Left cardiac atrium (tissue), 4 donors: ENCODE measurements at places on chromosomes 4 and X. TPM values are rescaled to one million over a fixed set of nuclear protein-coding genes. Genes with fewer than 3 reads are reported as not detected.

The GRID2 gene
- total RNA-seq, result 0.42 TPM

The ATP1B4 gene
- 0.42 TPM for total RNA-seq

The PABPC1L2B gene
- total RNA-seq, result not detected

The RNF128 gene
- 1.1 TPM for total RNA-seq

The PNMA3 gene
- total RNA-seq, result 0.71 TPM

The GUCY1A1 gene
- total RNA-seq, result 53.5 TPM

The ADAMTS3 gene
- total RNA-seq, result 1.7 TPM

The CSAG1 gene
- total RNA-seq, result not detected

The TKTL1 gene
- 4.1 TPM for total RNA-seq

The TEX11 gene
- not detected for total RNA-seq

DNA sequence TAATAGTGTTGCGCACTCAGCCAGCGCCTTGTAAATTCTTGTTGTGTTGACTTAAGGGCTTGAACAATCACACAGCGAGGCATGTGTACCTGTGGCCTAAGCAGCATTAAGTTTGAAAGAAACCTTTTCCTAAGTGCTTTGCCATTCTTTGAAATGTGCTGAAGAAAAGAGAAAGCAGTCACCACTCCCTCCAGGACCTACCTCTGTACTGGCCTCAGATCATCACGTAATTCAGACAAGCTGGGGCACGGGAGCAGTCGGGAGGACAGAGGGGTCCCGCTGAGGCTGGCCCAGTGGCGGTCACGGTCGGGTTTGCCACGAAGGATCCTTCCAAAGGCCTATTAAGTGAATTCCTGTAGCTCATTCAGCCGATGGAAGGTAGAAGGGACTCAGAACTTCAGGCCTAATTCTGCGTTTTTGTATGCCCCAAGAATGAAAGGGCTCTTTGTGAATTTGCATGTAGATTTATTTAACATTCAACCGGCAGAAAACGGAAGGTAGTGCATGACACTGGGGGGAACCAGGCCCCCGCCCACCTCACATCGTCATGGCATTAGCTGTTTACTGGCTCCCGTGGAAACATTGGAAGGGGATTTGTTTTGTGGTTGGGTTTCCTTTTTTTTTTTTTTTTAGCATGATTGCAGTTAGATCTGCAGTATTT lies 106.3 kb downstream of the TRAPPC11 start:
- peak; percentile 61 for DNase-seq

DNA sequence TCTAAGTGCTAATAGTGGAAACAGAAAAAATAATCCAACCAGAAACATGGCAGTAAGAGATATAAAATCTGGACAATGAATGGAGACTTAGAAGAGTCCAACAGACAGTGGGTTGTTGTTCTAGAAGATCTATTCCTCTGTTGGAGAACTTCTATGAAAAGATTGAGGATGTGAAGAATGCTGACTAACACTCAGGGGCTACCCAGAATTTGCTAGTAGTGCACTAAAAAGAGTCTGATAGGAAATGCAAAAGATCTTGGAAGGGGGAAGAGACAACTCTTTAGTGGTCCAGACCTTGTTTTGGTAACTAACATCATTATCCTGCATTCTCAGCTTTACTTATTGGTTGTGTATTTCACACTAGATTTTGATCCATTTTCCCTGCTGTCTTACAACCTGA lies 77.9 kb downstream of the SMARCA1 start:
- DNase-seq, result no peak

DNA sequence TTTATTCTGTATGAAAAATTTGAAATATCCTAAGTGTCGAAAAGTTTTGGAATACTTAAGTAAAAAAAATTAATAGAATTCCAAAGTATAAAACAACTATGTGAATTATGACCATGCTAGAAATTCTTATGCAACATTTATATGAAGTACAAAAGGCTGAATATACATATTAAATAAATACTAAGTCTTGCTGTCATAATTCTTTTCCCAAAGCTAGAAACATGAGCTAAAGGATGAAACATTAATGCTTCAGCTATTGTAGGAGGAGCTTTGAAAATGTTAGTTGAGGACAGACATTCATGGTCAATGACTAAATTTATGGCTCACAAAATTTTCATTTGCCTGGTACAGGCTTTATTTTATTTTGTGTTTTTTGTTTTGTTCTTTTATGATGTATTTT lies 207.3 kb downstream of the GABRB1 start:
- no peak for DNase-seq

GRCh38 chr4:173748353-173748752 lies 218.3 kb upstream of the HAND2 start:
- DNase-seq, result no peak

DNA sequence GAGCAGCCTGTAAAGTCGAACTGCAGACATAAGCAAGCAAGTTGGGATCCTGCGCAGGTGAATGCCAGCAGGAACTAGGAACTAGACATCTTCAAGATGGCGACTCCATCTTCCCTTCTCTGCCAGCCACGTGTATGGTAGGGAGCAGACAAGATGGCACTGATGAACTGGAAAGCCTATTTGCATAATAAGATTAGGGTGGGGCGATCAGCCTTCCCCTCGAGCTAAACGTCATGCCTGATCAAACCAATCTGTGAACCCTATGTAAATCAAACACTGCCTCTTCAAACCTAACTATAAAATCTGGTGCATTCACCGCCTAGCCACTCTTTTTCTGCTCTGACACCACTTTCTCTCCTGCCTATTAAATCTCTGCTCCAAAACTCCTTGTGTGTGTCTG lies 28.1 kb upstream of the LGI2 start:
- no peak for DNase-seq

DNA sequence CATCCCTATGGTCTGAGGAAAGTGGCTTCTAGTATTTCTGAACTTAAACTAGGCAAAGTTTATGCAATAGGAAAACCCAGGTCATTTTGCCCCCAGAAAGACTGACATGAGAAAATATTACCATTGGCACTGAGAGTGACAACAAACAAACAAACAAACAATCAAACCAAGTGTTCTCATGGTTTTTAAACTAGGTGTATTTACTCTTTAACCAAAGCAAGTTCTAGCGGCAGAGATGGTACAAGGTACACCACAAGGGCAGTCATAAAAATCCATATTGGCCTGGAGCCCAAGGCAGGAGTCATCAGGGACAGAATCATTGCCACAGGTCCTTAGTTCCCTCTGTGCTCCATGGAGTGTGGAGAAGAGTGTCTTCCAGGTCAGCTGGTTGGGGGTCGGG lies 26.0 kb upstream of the ENPEP start:
- no peak for DNase-seq

GRCh38 chr4:53804719-53805118 lies 213.4 kb upstream of the LNX1 start:
- no peak for DNase-seq

GRCh38 chrX:65745427-65745826 lies 78.0 kb downstream of the MSN start:
- DNase-seq, result no peak

GRCh38 chr4:109174224-109174953 lies 128.1 kb downstream of the COL25A1 start:
- no peak for DNase-seq

GRCh38 chr4:89491761-89492160 lies 184.2 kb upstream of the GPRIN3 start:
- no peak for DNase-seq

- no peak for DNase-seq
These were observed 39.8 kb downstream of the ANXA3 start for GRCh38 chr4:78591404-78591803.

- DNase-seq, result no peak
These were observed 162.3 kb upstream of the PSAPL1 start for GRCh38 chr4:7596918-7597606.

GRCh38 chrX:28022371-28022770 lies 41.1 kb upstream of the DCAF8L1 start:
- DNase-seq, result no peak

DNA sequence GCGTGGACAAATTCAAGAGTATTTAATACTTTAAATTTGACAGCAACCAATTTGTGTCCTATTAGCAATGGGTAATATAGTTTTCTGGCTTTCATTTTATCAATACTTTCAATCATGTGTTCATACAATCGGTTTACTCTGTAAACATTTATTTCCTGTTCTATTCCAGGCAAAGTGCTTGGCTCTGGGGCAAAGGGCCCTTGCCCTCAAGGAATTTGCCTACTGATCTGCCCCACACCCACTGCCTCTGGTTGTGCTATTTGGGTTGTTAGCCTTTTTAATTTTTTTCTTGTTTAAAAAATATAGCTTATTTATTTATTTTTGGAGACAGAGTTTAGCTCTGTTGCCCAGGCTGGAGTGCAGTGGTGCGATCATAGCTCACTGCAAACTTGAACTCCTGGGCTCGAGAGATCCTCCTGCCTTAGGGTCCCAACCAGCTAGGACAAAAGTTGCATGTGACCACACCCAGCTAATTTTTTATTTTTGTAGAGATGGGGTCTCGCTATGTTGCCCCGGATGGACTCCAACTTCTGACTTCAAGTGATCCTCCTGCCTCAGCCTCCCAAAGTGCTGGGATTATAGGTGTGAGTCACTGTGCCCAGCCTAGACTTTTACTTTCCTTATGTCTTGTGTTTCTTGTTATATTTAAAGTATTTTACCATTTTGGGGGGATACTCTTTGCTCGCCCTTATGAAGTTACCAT lies 30.7 kb upstream of the CBR4 start:
- DNase-seq, result no peak

DNA sequence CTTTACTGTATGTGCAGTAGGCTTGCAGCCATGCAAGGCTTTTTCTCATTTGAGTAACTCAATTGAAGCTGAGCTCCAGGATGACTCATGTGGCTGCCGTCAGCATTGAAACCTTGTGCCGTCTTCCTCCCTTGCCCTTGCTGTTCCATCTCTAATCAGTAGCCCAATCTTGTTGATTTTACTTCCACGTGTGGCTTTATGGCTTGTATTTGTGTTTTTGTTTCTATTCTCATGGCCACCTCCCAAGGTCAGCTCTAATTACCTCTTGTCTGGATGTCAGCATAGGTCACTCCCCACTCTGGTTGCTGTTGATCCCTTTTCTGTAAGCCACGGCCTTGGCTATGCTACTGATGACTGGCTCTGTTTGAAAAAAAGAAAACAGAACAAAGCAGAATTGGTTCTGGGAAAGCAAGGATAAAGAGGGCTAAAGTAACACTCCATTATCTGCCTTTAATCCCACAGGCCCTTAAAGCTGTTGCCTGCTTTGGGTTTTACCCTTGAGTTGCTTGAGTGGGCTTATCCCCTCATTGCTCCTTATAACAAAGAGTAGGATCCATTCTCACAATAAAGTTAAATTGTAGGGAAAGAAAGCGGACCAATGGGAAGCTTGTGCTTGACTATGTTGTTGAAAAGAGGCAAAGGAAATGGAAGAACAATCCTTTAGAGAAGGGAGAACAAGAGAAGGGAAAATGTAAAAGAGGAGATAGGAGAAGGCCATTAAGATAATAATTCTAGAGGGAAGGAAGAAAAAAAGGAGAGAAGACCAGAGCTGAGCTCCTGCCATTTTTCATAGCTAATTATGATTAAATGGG lies 173.9 kb upstream of the PGRMC2 start:
- DNase-seq, result peak; percentile 58

DNA sequence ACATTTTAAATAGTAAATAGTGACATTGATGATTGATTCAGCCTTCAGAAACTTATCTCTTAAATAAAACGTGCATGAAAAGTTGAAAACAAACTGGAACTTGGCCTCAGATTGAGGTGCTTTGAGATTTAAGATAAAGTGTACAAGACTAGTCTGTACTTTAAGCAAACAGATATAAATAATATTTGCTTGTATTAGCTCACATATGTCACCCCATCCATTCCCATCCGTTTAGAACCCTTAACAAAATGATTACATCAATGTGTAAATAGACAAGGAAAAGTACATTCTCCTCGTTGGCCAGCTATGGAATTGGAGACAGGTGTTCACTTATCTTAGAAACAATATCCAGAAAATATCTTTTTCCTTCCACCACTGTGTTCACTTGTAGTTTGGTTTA lies 130.8 kb downstream of the BANK1 start:
- DNase-seq, result no peak

DNA sequence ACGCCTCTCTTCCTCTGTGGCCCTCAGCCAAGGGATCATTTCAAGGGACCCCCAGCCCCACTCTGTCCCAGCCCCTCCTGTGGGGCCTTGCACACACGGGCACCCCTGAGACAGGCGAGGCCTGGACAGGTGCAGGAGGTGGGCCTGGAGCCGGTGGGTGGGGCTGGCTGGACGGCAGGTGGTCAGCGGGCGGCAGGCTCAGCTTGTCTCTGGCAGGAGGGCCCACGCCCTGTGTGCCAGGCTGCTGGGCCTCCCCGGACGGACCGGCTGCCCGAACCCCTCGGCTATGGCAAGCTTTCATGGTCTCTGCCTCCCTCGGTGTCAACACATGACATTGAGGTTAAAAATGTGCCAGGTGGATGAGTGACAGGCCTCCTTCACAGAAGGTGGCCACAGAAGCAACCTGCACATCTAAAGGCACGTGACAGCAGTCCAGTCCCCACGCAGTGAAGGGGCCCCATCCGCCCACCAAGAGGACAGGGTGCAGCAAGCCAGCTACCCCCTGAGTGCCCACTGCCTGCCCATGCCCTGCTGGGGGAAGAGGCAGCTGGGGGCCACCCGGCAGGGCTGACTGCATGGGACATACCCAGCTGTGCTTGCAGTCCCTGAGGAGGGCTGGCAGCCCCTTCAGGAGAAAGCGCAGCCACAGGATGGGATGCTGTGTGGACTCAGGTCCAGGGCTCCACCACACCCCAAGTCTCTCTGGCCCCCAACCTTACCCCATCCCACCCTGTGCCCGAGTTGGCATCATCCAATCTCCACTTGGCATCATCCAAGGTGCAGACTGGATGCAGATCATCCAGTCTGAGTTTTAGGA lies 109.3 kb downstream of the FAM53A start:
- peak; percentile 13 for DNase-seq

GRCh38 chr4:18767921-18768320 lies 746.4 kb upstream of the LCORL start:
- DNase-seq, result no peak

DNA sequence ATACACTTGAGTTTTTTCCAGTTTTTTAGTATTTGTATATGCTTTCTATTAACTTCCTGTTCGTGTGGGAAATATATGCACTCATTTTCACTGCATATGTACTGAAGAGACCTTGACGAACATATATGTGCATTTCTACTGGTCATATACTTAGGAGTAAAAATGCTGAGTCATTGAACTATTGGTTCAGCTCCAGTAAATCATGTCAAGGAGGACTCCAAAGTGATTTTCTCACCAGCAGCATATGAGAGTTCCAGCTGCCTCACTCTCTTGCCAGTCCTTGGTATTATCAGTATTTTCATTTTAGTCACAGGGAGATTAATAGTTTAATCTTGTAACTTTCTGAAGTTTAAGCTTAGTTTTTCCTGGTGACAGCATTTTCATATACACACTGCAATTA lies 2750.2 kb downstream of the ARAP2 start:
- DNase-seq, result no peak

GRCh38 chr4:139603576-139604410 lies 47.8 kb upstream of the SETD7 start:
- no peak for DNase-seq

- DNase-seq, result no peak
These were observed 92.3 kb downstream of the RLIM start for GRCh38 chrX:74521961-74522751.

GRCh38 chr4:143559757-143560147 lies 46.2 kb downstream of the SMARCA5 start:
- DNase-seq, result no peak

GRCh38 chrX:20151689-20152088 lies 10.1 kb upstream of the EIF1AX start:
- DNase-seq, result no peak
